ENCODE measurements at places on chromosomes 6 and 20. TPM values are rescaled to one million over a fixed set of nuclear protein-coding genes. Genes with fewer than 3 reads are reported as not detected.

- no peak for DNase-seq
Measured at GRCh38 chr20:51886341-51886740, 84.0 kb upstream of the SALL4 start.

- DNase-seq, result no peak
Measured at GRCh38 chr20:34179637-34180360, 61.4 kb upstream of the ASIP start.

TRIM15 gene
- polyA plus RNA-seq, result not detected

SLCO4A1 gene
- polyA plus RNA-seq, result 0.69 TPM

- no peak for DNase-seq
Measured at GRCh38 chr6:104421650-104422049, 438.1 kb downstream of the HACE1 start.

Measured in muscle of back (tissue), 13 donors.